LHCN-M2 (cell line): ENCODE measurements at places on chromosomes 11 and 22. TPM values are rescaled to one million over a fixed set of nuclear protein-coding genes. Genes with fewer than 3 reads are reported as not detected.

PKP3 gene
- 3.7 and 4.7 TPM in 2 replicates for total RNA-seq

ADM2 gene
- not detected in 2 replicates for total RNA-seq

SELENOO gene
- total RNA-seq: 27.2 and 36.7 TPM in 2 replicates

OR4A16 gene
- total RNA-seq: not detected in 2 replicates

AMPD3 gene
- total RNA-seq: 19.2 and 23.8 TPM in 2 replicates

CD3G gene
- not detected in 2 replicates for total RNA-seq

TIMP3 gene
- 19.6 and 41.0 TPM in 2 replicates for total RNA-seq

DGCR6 gene
- 0.23 and 2.1 TPM in 2 replicates for total RNA-seq

TEX54 gene
- not detected in 2 replicates for total RNA-seq

TSPAN18 gene
- total RNA-seq: not detected in 2 replicates

KDM4D gene
- 1.9 and 2.8 TPM in 2 replicates for total RNA-seq

MS4A3 gene
- not detected in 2 replicates for total RNA-seq

UBQLNL gene
- total RNA-seq: 0.06 TPM in 1 of 2 replicates, not detected in the other

SLC22A8 gene
- not detected in 2 replicates for total RNA-seq

MRPL48 gene
- 14.8 and 27.3 TPM in 2 replicates for total RNA-seq

FUT4 gene
- 4.7 and 4.8 TPM in 2 replicates for total RNA-seq

CYB5R2 gene
- 0.17 and 0.32 TPM in 2 replicates for total RNA-seq

PVALB gene
- not detected in 2 replicates for total RNA-seq

- DNase-seq: no peak
These were observed 3.2 kb upstream of the SUN2 start for GRCh38 chr22:38759005-38759404.

GRCh38 chr22:43587574-43587973 is 175.8 kb downstream of the MPPED1 start:
- DNase-seq: no peak

DNA sequence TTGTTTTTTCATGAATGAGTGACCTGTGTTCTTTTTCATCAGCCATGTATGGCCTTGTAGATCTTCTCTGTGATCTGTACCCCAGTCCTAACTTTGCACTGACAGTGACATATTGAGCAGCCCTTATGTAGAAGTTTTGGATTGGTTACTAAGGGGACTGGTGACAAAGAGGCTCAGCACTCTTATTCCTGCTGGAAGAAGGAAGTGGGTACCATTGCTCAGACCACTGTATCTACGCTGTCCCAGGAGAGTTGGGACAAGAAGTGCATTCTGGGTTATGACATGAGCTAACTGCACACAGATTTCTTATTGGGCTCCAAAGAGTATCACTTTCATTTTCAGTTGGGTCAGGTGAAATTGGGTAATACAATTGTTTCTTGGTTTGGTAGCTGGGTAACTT is 107.8 kb upstream of the RASSF10 start:
- peak; percentile 50 for DNase-seq

DNA sequence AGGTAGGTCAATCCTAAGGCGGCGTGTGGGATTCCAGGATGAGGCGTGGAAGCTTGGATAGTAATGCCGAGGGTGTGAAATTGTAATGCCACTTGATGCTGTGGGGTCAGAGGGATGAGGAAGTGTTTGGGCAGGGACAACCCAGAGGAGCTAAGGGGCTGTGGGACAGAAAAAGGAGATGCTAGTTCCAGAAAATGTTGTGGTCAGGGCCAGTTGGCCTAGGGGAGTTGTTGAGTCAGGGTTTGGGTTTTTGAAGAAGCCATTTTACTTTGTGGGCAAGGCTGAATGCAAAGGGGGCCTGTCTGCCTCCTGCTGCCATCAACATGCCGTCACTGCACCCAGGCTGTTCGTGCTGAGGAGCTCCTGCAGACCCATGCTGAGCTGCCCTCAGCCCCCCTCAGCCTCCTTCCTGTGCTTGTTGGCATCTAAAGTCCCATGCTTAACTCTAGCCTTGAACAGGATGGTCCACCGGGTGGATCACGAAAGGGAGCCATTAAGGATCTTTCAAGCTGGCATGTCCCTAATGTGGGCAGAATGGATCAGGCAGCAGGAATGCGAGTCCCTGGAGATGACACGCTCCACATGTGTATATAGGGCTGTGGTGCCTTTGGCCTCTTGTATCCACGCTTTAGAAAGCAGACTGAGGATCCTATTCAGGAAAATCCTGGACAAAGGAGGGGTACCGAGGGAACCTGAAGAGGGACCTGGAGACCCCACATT is 2.1 kb downstream of the C11orf16 start:
- DNase-seq: peak; percentile 31

- no peak for DNase-seq
These were observed 1.9 kb upstream of the SSH3 start for GRCh38 chr11:67301313-67301921.

- DNase-seq: peak; percentile 81
These were observed 2.6 kb upstream of the FADS3 start for GRCh38 chr11:61893981-61894380.

DNA sequence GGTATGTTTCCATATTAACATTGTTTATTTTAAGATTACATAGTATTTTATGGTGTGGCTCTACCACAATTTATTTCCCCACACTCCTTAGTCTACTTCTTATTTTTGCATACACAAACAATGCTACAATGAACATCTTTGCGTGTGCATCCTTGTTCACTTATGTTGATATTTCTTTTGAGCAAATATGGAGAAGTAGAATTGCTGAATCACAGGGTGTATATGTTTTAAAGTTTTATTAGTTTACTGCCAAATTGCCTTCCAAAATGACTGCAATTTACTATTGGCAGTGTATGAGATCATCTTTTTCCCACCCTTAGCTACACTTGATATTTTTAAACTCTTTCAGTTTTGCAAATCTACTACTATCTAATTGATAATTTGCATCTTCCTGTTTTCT is 38.7 kb upstream of the FAR1 start:
- DNase-seq: no peak

GRCh38 chr11:65960824-65961266 is 689 bp upstream of the SART1 start:
- DNase-seq: no peak

- no peak for DNase-seq
These were observed 163.9 kb upstream of the ZC3H12C start for GRCh38 chr11:109929308-109929707.

DNA sequence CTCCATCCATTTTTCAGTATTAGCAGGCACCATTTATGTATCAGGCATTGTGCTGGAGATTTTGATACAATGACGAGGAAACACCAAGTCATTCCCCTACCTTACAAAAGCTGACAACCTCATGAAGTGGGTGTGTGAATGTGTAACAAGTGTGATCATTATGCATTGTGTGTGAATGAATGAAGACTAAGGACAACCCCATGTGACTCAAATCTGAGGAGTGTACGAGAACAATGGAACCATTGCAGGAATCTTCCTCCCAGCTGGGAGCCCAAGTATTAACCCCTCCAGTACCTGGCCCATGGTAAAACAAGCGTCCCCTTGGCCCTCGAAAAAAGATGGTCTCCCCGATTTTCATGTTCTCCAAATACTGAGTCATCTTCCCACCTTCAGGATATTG is 4.4 kb downstream of the CYB5R2 start:
- no peak for DNase-seq

GRCh38 chr11:57473285-57473841 is 13.0 kb downstream of the RTN4RL2 start:
- no peak for DNase-seq

DNA sequence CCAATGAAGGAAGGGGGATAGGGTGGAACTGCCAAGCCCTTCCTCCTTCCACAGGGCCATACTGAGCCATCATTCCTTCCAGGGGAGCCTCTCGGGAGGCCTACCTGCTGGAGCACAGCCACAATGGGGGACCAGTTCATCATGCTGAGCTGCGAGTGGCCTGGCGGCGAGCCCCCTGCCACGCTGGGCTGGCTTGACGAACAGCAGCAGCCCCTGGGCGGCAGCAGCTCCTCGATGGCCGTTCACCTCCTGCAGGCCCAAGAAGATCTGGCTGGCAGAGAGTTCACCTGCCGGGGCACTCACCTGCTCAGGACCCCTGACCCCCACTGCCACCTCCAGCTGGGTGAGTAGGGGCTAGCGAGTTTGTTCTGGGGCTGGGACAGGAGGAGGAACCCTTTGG is 5.9 kb downstream of the VSIG10L2 start:
- no peak for DNase-seq

GRCh38 chr11:113197446-113197845 is 116.9 kb upstream of the TTC12 start:
- no peak for DNase-seq

DNA sequence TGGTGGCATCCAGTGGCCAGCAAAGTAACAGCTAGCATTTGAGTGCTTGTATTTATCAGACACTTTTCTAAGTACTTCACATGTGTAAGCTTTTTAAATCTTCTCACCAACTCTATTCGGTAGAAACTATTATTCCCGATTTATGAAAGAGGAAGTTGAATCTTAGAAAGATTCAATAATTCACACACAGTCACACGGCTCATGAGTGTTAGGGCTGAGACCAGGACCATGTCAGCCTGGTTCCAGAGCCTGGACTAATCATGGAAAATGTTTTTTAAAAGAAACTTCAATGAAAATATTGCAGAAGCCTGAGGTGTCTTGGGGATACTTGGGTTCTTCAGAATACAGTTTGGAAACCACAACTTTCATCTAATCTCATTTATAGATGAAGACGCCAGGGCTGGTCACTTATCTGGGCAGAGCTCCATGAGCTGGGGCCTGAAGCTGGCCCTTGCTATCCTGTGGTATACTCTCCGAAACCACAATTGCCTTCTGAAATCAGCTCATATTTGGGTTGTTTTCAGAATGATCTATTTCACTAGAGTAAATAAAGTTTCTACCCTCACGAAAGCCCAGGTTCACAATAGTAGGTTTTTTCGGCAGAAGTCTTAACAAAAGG is 4.3 kb upstream of the CRTAM start:
- DNase-seq: no peak

DNA sequence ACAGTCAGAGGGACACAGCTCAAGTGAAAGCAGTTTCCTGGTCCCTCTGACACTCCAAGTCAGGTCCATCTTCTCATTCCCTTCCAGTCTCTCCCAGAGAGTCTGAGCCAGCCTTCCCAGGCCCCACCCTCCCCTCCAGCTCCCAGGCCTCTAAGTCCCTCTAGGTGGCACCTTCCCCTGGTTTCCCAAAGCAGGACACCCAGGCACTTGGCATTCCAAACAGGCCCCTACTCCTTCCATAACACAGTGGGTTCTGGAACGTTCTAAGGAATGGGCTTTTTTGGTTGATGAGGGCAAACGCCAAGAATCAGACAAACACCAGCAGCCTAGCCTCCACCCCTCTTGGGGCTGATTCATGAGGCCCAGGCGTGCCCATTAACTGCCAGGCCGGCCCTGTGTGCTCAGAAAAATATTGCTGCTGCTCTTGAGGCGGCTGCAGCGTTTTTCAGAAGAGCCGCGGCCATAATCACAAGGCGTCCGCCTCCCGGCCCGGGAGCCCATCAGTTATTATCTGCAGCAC is 418.7 kb downstream of the SOX6 start:
- no peak for DNase-seq

GRCh38 chr11:77508019-77508418 is 34.1 kb upstream of the PAK1 start:
- DNase-seq: no peak

DNA sequence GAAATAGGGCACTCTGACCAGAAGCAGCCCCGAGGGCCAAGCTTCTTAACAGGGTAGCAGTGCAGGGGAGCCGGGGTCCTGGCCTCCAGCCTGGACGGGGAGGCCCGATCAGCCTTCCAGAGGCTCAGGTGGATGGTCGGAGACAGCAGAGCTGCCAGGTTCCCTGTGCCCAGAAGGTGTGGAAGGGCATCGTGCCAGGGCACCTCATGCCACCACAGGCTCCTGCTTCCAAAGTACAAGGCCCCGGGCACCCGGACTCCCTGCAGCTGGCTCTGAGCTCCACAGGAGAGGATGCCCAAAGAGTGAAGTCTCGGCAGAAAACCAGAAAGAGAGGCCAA is 14.3 kb downstream of the EHD1 start:
- no peak for DNase-seq

- no peak for DNase-seq
These were observed 43.9 kb upstream of the PRODH start for GRCh38 chr22:18979957-18980356.

GRCh38 chr11:74400606-74401005 is 2.4 kb upstream of the PGM2L1 start:
- no peak for DNase-seq

DNA sequence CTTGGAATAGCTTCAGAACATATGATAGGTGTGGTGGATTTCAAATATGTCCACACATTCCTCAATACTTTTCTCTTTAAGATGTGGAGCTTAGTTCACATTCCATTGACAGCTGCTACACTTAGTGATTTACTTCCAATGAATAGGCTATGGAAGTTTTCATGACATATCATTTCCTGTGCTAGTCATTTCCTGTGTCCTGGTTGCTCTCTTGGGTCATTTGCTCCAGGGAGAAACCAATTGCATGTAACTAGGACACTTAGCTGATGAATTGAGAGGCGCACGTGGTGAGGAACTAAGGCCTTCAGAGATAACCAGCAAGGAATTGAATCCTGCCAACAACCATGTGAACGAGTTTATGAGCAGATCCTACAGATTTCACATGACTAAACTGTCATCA is 120.9 kb downstream of the SLC17A6 start:
- DNase-seq: peak; percentile 0

DNA sequence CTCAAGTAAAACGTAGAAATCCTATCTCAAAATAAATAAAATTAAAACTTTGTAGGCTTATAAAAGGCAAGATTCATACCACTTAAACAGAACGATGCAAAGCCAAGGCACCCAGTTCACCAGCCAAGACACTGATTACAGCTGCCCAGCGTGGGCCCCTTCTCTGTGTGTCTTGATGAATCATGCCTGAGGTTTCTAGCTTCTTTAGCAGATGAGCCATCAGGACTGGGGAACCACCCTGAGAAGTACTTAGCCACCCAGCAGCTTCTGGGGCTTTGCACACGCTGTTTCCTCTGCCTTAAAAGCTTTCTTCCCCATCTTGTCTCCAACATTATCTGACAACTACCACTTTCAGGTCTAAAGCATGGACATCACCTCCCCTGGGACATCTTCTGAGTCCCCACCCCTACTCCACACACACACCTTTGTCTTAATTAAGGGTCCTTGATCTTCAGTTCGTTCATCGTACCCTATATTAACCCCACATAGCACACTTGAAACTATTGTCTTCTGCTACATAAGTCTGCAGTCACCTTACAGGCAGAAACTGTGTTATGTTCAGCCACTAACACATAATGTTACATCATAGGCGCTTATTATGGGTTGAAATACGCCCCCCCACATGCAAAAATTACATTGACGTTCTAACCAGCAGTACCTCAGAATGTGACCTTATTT is 8.7 kb upstream of the LAYN start:
- DNase-seq: peak; percentile 92

DNA sequence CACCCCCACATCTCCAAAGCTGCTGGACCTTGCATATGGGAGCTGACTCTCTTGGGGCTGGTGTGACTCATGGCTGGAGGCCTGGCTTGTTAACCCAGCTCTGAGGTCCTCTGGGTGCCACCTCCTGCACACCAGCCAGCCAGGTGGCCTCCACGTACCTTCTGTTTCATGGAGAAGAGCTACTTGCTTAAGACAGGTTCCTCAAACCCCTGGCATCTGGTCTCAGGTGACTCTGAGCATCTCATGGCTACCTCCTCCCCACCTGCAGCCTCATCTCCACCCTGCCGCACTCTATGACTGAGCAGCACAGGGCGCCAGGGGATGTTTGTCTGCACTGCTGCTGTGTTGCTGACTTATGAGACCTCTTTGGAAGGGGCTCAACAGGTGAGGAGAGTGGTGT is 55.7 kb downstream of the BCR start:
- DNase-seq: no peak
